ENCODE measurements at places on chromosomes 4 and X. TPM values are rescaled to one million over a fixed set of nuclear protein-coding genes. Genes with fewer than 3 reads are reported as not detected.
A peak's percentile ranks its signal among the peaks of the same experiment; 100 is the strongest.

Gene N4BP2
- 28.4 TPM for total RNA-seq

GRCh38 chrX:120140293-120140981 is 18.0 kb upstream of the RHOXF2 start:
- peaks cover 24% of the 10 kb centered on the region for H3K4me1 ChIP-seq
- peaks cover 2% of the 10 kb centered on the region for H3K36me3 ChIP-seq
- no peaks in the 10 kb centered on the region for H3K27me3 ChIP-seq
- H3K27ac ChIP-seq: no peak overlapping the region

- H3K27ac ChIP-seq: no peak overlapping the region
- peaks cover 16% of the 10 kb centered on the region for H3K4me1 ChIP-seq
- no peak overlapping the region for H3K4me3 ChIP-seq
These were observed 66.3 kb upstream of the TRIM2 start for GRCh38 chr4:153137677-153138630.

Gene ETDB
- total RNA-seq: not detected

DNA sequence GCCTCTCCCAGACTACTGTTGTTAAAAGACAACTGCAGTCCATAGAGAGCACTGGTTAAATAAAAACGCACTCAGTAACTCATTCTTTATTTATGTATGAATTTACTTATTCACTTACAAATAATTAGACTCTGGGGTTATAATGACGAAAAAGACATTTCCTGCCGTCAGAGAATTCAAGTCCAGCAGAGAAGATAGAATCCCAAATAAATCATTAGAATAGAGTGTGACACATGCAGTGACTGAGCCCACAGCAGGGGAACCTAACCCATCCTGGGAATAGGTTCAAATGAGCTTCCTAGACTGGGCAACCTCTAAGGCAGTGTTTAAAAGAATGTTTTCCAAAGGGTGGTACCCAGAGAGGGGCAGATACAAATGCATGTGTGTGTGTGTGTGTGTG is 53.9 kb downstream of the FGFBP1 start:
- DNase-seq: no peak
- no peaks in the 10 kb centered on the region for H3K36me3 ChIP-seq
- peaks cover 2% of the 10 kb centered on the region for H3K4me1 ChIP-seq
- peaks cover 26% of the 10 kb centered on the region for H3K27me3 ChIP-seq

GRCh38 chrX:119698845-119699244 is 5.9 kb upstream of the SEPTIN6 start:
- H3K4me1 ChIP-seq: peaks cover 6% of the 10 kb centered on the region
- no peak overlapping the region for H3K27ac ChIP-seq
- H3K4me3 ChIP-seq: no peak overlapping the region
- no peaks in the 10 kb centered on the region for H3K27me3 ChIP-seq
- DNase-seq: no peak
- H3K36me3 ChIP-seq: no peaks in the 10 kb centered on the region

DNA sequence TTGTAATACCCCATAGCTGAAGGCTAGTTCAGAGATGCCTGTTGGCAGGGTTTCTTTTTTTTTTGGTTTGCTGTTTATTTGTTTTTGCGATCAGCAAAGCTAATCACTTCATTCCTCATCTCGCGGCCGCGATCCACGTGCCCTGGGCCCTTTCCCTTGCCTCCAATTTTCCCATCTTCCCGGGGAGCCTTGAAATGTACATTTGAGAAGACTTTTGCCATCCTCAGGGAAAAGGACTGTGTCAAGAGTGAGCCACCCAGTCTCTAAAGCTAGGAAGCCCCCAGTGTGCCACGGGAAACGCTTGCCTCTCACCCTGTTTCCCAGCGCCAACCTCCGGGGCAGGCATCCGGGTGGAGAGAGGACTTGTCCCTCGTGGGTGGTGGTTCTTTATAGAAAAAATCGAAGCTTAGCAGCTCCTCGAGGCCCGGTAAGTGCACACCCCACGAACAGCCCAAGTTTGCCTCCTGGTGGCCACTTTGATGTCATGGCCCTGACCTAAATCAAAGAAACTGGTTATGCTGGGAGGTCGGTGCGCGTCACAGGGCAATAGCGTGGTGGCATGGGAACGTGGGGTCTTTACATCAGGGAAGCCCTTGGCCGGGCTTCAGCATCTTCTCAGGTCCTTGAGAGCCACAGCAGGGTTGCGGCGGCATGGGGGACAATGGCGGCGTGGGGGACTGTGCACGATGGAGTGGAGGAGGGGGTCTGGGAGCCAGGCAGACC is 42.0 kb downstream of the MAP7D3 start:
- no peak overlapping the region for H3K4me3 ChIP-seq
- DNase-seq: peak; percentile 41
- no peaks in the 10 kb centered on the region for H3K36me3 ChIP-seq
- no peak overlapping the region for H3K27ac ChIP-seq
- H3K27me3 ChIP-seq: no peaks in the 10 kb centered on the region

Gene ABCB7
- total RNA-seq: 25.1 TPM

DNA sequence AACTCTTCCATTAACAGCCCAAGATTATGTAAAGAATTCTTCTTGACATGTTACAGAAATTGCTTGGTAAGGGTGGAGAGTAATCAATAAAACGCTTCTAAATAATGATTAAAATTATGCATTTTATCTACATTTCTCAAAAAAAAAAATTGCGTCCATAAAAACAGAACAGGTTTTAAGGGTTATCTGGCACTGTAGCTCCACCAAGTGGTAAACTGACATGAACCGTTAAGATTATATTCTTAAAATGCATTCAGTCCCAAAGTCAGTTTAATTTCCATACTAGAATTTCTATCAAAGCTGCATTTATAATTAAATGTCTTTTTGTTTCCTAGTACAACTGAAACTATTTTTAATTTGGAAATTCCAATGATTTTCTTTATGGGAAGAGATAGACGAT is 214.0 kb upstream of the UGT8 start:
- no peak overlapping the region for H3K27ac ChIP-seq
- H3K27me3 ChIP-seq: peaks cover 5% of the 10 kb centered on the region
- H3K4me1 ChIP-seq: no peaks in the 10 kb centered on the region
- no peaks in the 10 kb centered on the region for H3K36me3 ChIP-seq
- no peak for DNase-seq

- H3K36me3 ChIP-seq: no peaks in the 10 kb centered on the region
- no peak overlapping the region for H3K27ac ChIP-seq
- no peaks in the 10 kb centered on the region for H3K4me1 ChIP-seq
- H3K4me3 ChIP-seq: no peak overlapping the region
These were observed 31.8 kb downstream of the CXCL1 start for GRCh38 chr4:73901031-73901430.

GRCh38 chrX:69995362-69996112 is 54.2 kb downstream of the AWAT2 start:
- H3K27me3 ChIP-seq: peaks cover 4% of the 10 kb centered on the region
- no peak for DNase-seq
- H3K36me3 ChIP-seq: no peaks in the 10 kb centered on the region
- H3K4me3 ChIP-seq: no peak overlapping the region

- DNase-seq: no peak
- no peak overlapping the region for H3K27ac ChIP-seq
- H3K4me3 ChIP-seq: no peak overlapping the region
- H3K27me3 ChIP-seq: no peaks in the 10 kb centered on the region
- no peaks in the 10 kb centered on the region for H3K4me1 ChIP-seq
These were observed 265.7 kb upstream of the PCDH7 start for GRCh38 chr4:30454504-30454903.

GRCh38 chr4:22417408-22417807 is 98.5 kb downstream of the ADGRA3 start:
- no peak for DNase-seq
- no peaks in the 10 kb centered on the region for H3K36me3 ChIP-seq
- no peak overlapping the region for H3K4me3 ChIP-seq
- H3K27me3 ChIP-seq: no peaks in the 10 kb centered on the region

GRCh38 chr4:24056289-24056688 is 166.4 kb upstream of the PPARGC1A start:
- H3K4me1 ChIP-seq: no peaks in the 10 kb centered on the region
- H3K36me3 ChIP-seq: no peaks in the 10 kb centered on the region
- H3K27ac ChIP-seq: no peak overlapping the region
- no peaks in the 10 kb centered on the region for H3K27me3 ChIP-seq

Gene GATA1
- total RNA-seq: not detected

GRCh38 chr4:79662651-79663050 is 254.6 kb upstream of the GK2 start:
- H3K4me1 ChIP-seq: no peaks in the 10 kb centered on the region
- no peak overlapping the region for H3K27ac ChIP-seq
- H3K27me3 ChIP-seq: no peaks in the 10 kb centered on the region
- no peaks in the 10 kb centered on the region for H3K36me3 ChIP-seq
- no peak for DNase-seq

DNA sequence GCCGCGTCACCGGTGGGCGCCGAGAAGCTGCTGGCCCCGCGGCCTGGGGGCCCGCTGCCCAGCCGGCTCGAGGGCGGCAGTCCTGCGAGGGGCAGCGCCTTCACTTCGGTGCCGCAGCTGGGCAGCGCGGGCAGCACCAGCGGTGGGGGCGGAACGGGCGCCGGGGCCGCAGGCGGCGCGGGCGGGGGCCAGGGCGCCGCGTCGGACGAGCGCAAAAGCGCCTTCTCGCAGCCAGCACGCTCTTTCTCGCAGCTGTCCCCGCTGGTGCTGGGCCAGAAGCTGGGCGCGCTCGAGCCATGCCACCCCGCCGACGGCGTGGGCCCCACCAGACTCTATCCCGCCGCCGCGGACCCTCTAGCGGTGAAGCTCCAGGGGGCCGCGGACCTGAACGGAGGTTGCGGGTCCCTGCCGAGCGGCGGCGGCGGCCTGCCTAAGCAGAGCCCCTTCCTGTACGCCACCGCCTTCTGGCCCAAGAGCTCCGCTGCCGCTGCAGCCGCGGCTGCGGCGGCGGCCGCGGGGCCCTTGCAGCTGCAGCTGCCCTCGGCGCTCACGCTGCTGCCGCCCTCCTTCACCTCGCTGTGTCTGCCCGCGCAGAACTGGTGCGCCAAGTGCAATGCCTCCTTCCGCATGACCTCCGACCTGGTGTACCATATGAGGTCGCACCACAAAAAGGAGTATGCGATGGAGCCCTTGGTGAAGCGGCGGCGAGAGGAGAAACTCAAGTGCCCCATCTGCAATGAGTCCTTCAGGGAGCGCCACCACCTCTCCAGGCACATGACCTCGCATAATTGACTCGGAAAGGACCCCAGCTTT is 5.6 kb downstream of the PRDM8 start:
- H3K4me1 ChIP-seq: peaks cover 18% of the 10 kb centered on the region
- H3K27ac ChIP-seq: peak overlapping the region; percentile 88

DNA sequence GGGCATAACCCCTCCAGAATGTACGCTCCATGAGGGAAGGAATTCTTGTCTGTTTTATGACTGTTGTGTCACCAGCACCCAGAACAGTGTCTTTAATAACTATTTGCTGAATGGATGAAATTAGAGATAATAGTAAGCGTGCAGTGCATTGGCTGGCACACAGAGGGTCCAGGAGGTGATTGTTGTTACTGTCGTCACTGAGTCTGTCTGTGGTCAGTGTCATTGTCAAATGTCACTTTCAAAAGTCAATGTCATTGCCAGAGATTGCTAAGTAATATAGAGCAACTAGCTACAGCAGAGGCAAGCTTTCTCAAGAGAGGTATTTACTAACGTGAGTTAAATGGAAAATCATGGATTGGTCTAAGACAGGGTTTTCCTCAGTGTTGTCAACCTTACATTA is 70.7 kb downstream of the ARHGEF38 start:
- H3K4me1 ChIP-seq: peaks cover 2% of the 10 kb centered on the region
- no peak overlapping the region for H3K4me3 ChIP-seq
- H3K27ac ChIP-seq: no peak overlapping the region
- peaks cover 15% of the 10 kb centered on the region for H3K27me3 ChIP-seq
- no peak for DNase-seq

Gene GABRE
- total RNA-seq: not detected

DNA sequence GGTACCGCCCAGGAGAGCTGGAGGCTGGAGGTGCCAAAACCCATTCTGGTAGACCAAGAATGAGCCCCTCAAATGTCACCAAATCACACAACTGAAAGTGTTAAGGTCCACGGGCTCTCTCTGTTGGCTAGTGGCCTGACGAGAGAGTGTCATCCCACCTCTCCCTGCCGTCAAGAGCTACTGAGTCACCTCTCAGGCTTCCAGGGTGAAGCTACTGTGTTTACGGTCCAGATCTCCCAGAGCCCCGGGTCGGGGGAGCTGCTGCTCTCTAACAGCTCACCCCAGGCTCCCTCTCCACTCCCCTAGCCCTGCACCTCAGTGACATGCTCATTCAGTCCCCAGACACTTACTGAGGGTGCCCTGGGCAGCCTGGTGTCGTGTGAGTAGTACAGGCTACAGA is 59.2 kb downstream of the ADGRG2 start:
- H3K27me3 ChIP-seq: no peaks in the 10 kb centered on the region
- H3K4me3 ChIP-seq: no peak overlapping the region
- no peak for DNase-seq
- no peaks in the 10 kb centered on the region for H3K4me1 ChIP-seq
- no peaks in the 10 kb centered on the region for H3K36me3 ChIP-seq
- no peak overlapping the region for H3K27ac ChIP-seq

Gene GLRA3
- total RNA-seq: not detected

Gene EPGN
- total RNA-seq: not detected

- H3K36me3 ChIP-seq: peaks cover 28% of the 10 kb centered on the region
- no peak overlapping the region for H3K4me3 ChIP-seq
- peaks cover 38% of the 10 kb centered on the region for H3K4me1 ChIP-seq
- no peaks in the 10 kb centered on the region for H3K27me3 ChIP-seq
These were observed 53.7 kb downstream of the ZFX start for GRCh38 chrX:24203072-24203808.

Gene REELD1
- total RNA-seq: 0.45 TPM

DNA sequence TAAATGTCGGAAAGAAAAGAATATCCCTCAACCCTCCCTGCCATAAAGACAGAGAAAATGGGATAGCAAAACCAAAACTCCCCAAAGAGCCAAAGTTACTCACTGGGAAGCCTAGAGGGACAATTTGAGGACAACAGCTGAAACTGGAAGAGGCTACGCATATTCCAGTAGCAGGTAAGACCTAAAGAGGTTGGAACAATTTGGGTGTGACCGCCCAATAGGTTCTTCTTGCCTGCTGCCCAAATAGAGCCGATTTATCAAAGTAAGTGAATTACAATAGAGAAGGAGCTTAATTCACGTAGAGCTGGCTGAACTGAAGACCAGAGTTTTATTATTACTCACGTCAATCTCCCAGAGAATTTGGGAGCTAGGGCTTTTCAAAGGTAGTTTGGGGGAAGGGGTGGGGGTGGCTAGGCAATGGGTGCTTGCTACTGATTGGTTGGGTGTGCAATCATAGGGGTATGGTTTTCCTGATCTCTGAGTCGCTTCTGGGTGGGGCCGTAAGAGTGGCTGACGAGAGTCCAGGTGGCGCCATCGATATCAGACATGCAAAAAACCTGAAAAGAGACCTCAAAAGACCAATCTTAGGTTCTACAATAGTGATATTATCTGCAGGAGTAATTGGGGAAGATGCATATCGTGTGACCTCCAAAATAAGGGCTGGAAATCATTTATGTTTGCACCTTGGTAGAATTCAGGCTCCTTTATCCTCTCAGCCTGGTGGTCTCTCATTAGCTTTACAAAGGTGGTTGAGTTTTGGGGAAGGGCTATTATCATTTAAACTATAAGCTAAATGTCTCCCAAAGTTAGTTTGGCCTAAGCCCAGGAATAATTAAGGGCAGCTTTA is 39.0 kb upstream of the SLC7A3 start:
- peaks cover 3% of the 10 kb centered on the region for H3K27me3 ChIP-seq
- H3K36me3 ChIP-seq: no peaks in the 10 kb centered on the region
- H3K4me3 ChIP-seq: peak overlapping the region; percentile 31
- DNase-seq: peak; percentile 39
- H3K4me1 ChIP-seq: peaks cover 6% of the 10 kb centered on the region

Gene TMPRSS11E
- not detected for total RNA-seq

Gene MAGEA12
- total RNA-seq: not detected

Gene TXK
- 21.2 TPM for total RNA-seq

Gene IL13RA1
- total RNA-seq: not detected

Data from activated CD8-positive, alpha-beta memory T cell treated with anti-CD3 and anti-CD28 coated beads, Interleukin-2, amount 10 ng/mL, durations not matched to agents 7 days and 5 days (primary cell).